ENCODE measurements at places on chromosomes 3 and 15. TPM values are rescaled to one million over a fixed set of nuclear protein-coding genes. Genes with fewer than 3 reads are reported as not detected.

PRR20G gene
- total RNA-seq = not detected

DIPK2A gene
- total RNA-seq = 52.3 TPM

STAB1 gene
- 7.1 TPM for total RNA-seq

SHF gene
- total RNA-seq = 1.6 TPM

LRRIQ4 gene
- not detected for total RNA-seq

DAPK2 gene
- total RNA-seq = 0.36 TPM

GOLGA8N gene
- total RNA-seq = 2.7 TPM

SAMD7 gene
- total RNA-seq = not detected

SECISBP2L gene
- 24.5 TPM for total RNA-seq

DUOXA1 gene
- not detected for total RNA-seq

NDUFB5 gene
- 110 TPM for total RNA-seq

HDDC3 gene
- 7.8 TPM for total RNA-seq

ISG20 gene
- 4.9 TPM for total RNA-seq

LRTM1 gene
- total RNA-seq = not detected

UROC1 gene
- not detected for total RNA-seq

GABRR3 gene
- total RNA-seq = not detected

KLHL25 gene
- 6.6 TPM for total RNA-seq

GRIP2 gene
- under 0.01 TPM for total RNA-seq

TMEM108 gene
- 0.81 TPM for total RNA-seq

THAP10 gene
- 2.1 TPM for total RNA-seq

ADAMTS9 gene
- total RNA-seq = 9.7 TPM

GP5 gene
- under 0.01 TPM for total RNA-seq

ZNF654 gene
- 15.9 TPM for total RNA-seq

Measured in cardiac atrium fibroblast (primary cell).